ENCODE measurements at places on chromosomes 13 and 19.

DNA sequence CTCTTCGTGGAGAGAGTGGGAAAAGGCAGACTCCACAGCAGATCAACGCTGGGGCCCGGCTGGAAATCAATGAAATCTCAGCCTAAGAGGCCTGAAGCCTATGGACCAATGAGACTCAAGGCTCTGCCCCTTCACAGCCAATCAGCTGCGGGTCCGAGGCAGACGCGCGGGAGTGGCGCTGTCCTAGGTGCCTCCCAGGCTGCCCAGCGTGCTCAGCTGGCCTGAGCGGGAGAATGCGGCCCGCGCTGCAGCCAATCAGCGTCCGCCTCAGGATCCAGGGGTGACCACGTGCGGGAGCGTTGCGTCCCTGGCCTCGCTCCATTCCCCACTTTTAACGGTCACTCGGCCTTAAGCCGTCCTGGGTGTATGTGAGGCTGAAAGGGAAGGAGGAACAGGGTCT is at the start of gene ZBTB32:
ZBTB32 (plus strand) TSS at position 341 of the 400 bp plus-strand sequence. CDS start 10,069 bp downstream, outside the sequence.
- peak; percentile 83 for DNase-seq

DNA sequence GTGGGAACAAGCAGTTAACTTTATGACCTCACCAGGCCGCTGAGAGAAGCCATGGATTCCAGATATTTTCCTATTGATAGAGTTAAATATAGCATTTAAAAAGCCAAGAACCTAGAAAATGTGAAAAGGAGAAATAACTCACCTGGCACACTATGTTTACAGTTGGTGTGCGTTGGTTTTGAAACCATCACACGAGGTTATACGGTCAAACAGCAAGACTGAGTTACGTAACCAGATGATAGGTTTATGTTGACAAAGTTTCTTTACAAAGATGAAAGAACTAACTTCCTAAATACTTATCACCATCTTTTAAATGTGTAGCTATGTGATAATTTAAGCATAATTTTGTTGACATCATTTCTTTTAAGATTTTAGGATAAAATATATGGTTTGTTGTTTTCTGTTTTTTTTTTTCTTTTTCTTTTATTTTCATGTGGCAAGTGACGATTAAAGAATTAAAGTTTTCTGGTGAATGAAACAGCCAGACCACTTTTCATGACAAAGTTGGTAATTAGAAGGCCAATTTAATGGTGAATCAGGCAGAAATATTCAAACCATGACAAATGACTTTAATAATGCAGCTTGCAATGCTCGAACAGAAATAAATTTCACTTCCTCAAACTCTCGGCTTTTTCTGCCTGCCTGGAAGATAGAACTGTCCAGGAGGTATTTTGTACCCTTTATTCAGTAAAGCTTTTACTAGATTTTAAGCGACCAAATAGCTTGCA is 339.1 kb upstream of the OBI1 start:
- DNase-seq = no peak

GRCh38 chr13:97319113-97319720 is 97.1 kb downstream of the MBNL2 start:
- no peak for DNase-seq

DNA sequence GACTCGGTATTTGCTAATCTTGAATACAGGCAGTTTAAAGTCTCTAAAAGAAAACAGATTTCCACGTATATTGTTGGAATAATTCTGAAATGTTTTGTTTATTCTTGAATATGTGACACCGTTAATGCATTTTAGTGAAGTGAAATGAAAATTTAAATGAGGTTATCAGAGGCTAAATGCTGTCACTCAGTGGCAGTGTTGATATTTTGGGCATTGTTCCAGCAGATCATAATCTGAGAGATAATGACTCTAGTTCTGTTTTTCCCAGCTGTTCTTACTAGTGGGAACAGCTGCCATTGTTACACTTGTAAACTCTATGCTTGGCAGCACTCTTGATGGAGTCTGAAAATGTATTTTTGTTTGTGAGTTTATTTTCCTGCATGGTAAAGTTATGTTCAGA is 365.6 kb upstream of the SLC10A2 start:
- no peak for DNase-seq

DNA sequence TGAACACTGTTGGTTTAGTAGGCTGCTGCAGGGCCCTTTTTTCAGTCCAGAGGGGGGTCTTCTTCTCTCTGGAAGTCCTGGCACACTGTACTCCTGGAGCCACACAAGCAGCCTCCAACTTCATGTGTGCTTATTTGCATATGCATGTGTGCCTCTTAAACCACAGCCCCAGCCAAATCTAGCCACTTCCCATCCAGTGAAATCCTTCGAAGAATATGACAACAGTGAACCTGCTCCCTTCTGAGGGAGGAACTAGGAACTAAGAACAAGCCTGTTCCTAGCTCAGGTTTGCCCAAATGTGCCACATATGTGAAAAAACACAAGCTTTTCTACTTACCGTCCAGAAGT is 348.5 kb downstream of the FOXO1 start:
- no peak for DNase-seq

GRCh38 chr13:79270859-79271258 is 135.2 kb downstream of the RBM26 start:
- DNase-seq = no peak

DNA sequence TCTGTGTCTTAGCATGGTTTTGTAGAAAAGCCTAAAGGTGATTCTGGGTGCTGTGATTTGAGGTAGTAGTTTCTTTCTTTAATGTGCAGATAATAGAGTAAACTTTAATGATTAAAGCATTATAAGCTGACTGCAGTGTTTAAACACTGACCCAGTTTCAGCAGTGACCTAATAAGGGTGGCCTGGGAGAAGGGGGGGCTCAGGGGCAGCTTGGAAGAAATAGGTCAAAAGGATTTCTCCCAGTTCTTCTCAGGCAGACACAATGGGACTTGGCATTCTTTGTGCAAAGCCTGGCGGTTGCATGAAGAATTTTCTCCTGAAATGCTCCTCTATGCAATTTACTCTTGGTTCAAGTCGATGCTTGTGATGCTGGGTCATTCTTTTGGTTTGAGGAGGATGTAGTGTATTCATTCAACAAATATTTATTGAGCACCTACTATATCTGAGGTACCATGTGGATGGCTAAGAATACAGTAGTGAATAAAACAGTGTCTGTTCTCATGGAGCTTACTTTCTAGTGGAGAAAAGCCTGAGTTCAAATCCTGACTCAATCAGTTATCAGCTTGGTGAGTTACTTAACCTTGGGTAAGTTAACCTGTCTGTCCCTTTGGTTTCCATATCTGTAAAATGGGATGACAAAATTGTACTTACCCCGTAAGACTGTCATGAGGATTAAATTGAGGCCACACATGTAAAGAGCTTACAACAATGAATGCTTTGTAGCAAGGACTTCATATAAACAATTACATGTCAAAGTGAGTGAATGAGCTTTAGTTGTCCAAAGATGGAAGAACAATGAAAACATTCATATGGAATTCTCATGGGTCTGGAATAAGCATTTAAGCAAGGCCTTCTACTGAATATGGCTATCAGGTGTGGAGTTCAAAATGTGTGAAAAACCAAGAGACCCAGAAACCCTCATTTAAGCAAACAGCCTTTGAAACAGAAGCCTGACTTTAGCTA is 210.2 kb downstream of the KCNRG start:
- DNase-seq = no peak

GRCh38 chr19:18637673-18638630 is 1.1 kb downstream of the KLHL26 start:
- no peak for DNase-seq

DNA sequence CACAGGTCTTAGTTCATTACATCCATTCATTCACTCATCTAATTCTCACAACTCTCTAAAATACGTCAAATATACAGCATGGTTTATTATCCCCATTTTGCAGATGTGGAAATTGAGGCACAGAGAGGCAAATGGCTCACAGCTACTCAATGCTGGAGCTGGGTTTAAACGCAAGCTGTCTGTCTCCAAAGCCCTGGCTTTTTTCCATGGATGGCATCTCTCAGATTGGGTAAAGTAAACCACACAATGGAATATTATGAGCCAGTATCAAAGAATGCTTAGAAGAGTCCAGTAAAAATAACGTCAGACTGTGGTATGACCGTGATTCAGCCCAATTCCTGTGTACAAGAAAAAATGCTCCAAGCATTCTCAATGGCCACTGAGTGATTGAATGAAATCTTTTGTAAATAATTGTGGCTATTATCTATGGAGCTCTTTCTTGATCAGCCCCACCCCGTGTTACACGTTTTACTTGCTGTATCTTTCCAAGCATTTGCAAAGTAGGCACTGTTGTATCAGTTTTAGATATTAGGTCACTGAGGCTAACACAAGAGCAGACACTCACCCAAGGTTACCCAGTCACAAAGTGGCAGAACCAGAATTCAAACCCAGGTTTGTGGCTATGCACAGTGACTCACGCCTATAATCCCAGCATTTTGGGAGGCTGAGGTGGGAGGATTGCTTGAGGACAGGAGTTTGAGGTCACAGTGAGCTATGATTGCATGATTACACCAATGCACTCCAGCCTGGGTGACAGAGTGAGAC is 5.5 kb upstream of the ACP7 start:
- no peak for DNase-seq

DNA sequence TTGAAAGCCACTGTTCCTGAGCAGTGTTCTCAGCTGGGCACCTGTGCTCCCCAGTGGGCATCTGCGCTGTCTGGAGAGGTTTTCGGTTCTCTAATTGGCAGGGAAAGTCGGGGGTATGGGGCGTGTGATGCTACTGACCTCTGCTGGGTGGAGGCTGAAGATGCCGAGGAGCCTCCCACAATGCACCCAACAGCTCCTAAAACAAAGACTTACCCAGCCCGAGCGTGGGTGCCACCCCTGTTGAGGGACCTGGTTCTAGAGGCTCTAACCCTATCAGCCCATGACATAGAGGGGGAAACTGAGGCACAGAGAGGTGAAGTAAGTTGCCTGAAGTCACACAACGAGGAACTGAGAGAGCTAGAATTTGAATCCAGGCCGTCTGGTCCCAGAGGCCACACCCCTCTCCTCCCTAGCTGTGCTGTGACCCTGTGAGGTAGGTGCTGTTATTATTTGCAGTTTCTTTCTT is 2.3 kb downstream of the SPACA4 start:
- peak; percentile 63 for DNase-seq

DNA sequence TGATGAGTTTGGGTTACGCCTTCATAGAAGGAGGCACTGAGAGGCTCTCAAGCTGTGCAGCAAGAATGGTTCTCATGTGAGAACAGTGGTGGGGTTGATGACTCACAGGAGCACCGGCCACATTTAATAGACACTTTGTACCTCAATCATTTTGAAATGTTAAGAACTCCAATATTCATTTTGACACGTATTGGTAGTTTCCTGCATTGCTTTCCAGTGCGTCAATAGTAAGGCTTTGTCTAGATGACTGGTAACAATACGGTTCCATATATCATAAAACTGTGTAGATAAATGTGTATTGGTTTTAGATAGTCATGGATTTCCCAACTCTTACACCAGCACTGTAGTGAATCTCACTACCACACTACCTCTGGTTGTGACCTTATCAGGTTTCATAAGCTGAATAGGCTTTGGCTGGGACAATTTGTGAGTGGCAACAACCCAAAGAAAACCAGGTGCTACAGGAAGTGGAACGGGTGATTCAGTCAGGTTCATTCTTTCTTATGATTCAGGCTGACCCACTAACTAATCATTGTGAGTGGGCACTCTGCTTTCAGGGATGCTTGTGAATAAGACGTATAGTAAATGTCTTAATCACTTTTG is 362.6 kb downstream of the KLF5 start:
- no peak for DNase-seq

GRCh38 chr19:7850000-7850813 is 20.2 kb downstream of the EVI5L start:
- no peak for DNase-seq

GRCh38 chr13:100388923-100389322 is 199.7 kb downstream of the GGACT start:
- DNase-seq = no peak

DNA sequence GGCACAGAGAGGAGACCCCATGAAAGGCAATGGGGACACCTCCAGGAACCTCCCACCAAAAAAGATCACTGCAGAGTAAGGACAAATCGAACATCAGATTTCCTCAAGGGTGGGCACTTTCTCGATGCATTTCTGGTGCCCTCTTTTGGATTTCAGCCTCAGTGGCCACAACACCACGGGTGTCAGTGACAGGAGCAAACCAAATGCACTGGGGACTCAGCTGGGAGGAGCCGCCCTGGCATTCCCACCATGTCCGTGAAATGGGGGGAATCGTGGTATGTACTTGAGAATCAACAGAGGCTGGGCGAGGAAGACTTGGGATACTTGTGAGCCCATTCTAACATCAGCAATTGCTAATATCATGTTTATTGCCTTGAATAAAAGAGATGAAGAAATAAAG is 16.3 kb downstream of the FAM187B start:
- DNase-seq = no peak

DNA sequence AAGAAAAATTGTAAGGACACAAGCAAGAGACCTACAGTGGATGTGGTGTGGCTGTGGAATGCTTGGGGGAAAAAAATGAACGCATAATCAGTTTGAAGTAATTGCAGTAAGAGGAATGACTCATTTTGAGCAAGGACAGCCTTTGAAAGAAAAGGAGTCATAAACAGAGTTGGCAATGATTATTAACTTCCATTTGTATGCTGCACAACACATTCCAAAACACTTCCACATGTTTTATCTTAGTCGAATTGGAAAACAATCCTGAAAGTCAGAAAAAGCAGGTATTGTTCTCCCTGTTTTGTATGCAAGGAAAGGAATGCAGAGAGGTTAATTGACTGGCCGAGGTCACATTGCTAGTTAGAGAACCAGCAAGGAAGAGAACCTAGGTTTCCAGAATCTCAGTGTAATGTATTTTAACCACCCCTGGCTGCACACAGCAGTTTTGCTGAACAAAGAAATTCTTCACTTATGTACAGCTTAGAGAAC is 630.0 kb upstream of the MIR17HG start:
- DNase-seq = no peak

GRCh38 chr13:32299893-32300292 is 15.3 kb downstream of the ZAR1L start:
- DNase-seq = no peak

DNA sequence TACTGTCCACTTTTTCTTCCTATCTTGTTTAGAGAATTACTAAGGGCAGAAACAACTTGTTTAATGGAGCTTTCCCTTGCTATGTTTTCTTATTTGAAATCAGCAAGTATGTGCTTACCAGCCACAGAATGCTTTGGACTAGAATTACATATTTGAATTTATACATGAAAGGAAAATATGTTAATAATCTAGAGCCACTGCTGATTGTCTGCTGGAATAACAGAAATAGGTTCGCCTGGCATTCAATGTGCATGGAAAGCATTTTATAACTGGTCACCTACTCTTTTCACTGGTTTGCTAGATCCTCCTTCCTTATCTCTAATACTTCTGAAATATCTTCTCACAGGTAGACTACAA is 8.0 kb downstream of the EFNB2 start:
- no peak for DNase-seq
